ENCODE measurements at places on chromosomes 2 and 18.

DNA sequence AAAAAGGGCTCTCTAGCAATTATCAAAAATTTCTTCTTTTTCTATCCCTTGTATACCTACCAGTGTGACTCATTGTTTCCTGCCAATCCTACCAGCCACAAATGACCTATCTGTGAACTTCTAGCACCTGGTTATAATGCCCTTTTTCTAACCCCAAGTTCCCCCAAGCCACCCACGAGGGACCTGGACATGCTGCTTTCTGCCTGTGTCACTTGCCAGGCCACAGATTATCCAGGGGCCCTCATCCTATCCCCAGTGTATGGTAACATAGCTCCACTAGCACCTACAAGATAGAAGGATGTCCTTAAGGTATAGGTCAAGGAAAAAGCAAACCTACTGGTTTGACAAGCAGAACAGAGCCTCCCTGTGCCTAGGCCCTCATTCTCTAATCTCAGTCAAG, 26.8 kb downstream of the AAK1 start:
- peak; percentile 43 for DNase-seq

DNA sequence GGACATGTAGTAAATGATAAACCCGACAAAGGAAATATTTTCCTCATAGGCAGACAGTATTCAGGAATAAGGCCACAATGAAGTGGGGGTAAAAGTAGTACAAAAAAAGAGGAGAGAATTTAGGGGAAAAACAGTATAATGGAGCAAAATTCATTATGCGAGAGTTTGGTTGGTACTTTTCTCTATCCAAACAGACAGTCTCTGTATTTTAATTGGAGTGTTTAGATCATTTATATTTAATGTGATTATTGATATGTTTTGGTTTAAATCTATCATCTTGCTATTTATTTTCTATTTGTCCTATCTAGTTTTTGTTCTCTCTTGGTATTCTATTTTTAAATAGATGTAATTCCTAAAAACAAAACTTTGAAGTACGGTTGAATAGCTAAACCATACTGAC, 170.3 kb upstream of the SP5 start:
- DNase-seq = no peak

DNA sequence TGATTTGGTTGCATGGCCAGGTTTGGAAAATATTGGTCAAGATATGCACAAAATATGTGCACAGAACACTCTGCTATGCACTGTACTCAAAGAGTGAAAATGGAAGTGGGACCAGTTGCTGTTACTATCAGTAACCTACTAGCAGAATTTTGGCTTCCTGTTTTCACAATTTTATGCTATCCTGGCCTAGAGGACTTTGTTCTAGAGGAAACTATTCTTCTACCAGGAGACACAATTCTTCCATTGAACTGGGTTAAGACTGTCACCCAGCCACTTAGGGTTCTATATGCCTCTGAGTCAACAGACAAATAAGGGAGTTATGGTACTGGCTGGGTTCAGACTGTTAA, 431.4 kb upstream of the DCC start:
- DNase-seq = no peak

DNA sequence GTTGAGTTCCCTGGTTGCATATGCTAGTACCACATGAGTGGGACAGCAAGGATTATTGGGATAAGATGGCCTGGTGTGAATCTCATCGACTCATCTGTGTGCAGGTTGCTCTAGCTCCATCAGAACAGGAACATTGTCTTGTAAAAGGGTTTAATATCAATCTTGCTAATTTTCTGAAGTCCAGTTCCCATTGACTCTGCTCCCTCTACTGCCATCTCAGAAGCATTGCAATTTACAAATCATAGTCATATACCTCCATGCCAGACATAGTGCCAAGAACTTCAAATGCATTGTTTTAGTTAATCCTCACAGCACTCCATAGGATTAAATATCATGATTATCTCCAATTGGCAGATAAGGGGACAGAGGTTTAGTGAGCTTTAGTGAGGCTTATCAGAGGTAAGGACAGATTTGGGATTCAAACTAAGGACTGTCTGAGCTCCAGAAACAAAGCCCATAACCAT, 4.8 kb upstream of the STAT4 start:
- peak; percentile 21 for DNase-seq

DNA sequence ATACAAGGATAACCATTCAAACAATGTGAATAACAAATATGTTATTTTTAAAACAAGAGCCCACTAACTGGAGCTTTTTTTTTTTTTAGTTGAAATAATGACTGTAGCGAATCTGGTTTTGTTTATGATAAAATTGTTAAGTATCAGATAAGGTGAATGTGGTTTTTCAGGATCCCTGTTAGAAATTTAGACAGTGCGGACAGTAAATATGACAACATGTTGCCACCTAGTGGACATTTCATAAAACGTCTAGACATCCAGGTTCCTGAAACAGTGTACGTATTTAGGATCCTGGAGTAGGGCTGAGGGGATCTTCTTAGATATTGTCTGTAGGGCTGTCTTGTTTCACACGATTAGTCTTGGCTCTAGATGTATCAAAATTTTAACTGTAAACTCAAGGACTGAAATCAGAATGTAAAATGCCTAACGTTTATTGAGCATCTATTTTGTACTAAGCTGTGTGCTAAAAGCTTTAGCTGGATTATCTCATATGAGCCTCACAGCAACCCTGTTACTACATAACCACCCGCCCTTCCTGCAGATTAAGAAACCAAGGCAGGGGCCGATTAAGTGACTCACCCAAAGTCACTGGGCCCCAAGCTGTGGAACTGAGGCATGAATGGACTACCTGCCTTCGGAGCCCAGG, 23.9 kb upstream of the CCDC68 start:
- peak; percentile 23 for DNase-seq

- DNase-seq = no peak
Observed at GRCh38 chr2:8312861-8313830, 368.7 kb upstream of the ID2 start.

DNA sequence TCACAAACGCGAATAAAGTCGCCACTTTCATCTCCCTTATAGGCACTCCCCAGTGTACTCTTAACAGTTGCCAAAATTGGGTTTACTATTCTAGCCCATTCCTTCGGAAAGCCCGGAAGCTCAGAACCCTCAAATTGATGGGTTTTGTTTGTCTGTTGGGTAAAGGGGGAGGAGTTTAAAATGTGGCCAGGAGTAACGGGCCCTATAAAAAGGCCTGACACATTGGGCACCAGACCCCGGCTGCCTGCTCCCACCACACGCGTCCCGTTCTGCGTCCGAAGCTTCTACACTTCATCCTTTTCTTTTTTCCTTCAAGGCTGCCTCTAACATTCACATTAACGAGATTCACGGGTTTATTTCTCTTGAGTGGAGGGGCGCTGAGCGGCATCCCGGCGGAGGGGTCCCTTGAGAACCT, 837 bp downstream of the NHEJ1 start:
- DNase-seq = no peak

GRCh38 chr2:152730591-152731333, 12.3 kb downstream of the ARL6IP6 start:
- DNase-seq = peak; percentile 68

Data from activated CD4-positive, alpha-beta T cell treated with anti-CD3 and anti-CD28 coated beads, Interleukin-2, amount 10 ng/mL, durations not matched to agents 7 days and 5 days (primary cell).